ENCODE measurements at places on chromosomes 12 and 14.

DNA sequence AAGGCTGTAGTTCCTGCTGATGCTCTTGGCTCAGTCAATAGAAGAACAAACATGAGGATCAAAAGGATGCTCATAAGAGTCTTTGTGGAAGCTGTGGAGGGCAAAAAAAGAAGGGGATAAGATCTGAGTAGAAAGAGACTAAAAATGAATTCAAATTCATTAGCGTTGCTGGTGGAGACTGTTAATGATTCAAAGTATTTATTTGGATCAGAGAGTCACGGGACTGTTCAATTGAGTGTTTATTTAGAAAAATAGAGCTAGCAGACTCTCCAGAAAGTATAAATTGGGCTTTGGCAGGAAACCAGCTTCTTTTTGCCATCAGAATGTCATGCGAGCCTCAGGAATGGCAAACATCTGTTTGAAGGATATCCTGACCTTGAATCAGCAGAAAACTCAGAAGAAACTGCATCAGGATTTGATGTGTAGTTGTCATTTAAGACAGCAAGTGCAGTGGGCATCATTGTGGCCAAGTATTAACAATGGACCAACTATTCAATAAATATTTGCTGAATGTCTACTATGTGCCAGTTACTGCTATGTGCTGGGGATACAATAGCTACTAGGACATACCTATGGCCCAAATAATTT lies 126.4 kb downstream of the TBC1D30 start:
- DNase-seq: no peak

DNA sequence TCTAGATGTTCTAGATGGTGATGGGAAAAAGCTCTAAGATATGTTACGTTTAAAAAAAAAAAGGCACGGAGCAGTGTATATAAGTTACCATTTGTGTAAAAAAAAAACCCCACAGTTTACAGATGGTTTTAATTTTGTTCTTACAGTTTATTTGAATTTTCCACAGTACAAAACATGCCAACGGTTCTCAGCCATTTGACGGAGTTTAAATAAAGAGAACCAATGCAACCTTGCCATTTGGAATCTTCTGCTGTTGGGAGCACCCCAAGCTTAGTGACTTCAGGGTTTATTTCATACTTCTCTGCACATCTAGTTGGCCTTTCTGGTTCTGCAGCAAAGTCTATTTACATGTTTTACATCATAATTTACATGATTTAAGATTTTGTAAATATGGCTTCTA lies 7.7 kb upstream of the HPD start:
- no peak for DNase-seq

DNA sequence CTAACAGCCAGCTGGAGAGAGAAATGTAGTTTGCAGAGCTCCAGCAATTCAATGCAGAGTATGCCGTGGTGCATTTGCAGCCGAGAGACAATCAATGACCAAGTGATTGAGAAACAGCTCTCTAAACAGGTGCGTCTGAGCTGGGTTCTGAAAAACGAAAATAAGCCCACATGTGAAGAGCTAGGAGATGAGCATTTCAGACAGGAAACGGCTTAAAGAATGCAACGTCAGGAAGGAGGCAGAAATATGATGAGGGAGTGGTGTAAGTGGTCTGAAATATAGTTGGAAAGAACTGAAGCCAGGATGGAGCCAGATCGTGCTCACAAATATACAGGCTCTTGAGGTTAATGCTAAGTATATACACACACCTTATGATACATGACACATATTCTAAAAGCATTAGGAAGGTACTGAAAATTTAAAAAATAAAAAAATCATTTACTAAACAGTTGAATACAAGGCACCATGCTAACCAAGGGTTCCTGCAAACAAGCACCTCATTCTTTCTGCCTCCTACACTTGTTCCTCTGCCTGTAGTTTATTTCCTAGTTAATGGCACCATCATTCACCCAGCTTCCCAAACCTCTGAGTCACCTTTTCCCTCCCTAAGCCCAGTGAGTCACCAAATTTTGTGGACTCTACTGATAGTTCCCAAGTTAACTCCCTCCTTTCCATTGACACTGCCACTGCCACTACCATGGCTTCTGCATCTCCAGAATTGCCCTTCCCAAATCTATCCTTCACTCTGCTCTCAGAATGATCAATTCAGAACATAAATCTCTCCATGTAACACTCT lies 2.3 kb upstream of the GARIN2 start:
- DNase-seq: no peak

- no peak for DNase-seq
These were observed 30.1 kb upstream of the PWP1 start for GRCh38 chr12:107655281-107656065.

DNA sequence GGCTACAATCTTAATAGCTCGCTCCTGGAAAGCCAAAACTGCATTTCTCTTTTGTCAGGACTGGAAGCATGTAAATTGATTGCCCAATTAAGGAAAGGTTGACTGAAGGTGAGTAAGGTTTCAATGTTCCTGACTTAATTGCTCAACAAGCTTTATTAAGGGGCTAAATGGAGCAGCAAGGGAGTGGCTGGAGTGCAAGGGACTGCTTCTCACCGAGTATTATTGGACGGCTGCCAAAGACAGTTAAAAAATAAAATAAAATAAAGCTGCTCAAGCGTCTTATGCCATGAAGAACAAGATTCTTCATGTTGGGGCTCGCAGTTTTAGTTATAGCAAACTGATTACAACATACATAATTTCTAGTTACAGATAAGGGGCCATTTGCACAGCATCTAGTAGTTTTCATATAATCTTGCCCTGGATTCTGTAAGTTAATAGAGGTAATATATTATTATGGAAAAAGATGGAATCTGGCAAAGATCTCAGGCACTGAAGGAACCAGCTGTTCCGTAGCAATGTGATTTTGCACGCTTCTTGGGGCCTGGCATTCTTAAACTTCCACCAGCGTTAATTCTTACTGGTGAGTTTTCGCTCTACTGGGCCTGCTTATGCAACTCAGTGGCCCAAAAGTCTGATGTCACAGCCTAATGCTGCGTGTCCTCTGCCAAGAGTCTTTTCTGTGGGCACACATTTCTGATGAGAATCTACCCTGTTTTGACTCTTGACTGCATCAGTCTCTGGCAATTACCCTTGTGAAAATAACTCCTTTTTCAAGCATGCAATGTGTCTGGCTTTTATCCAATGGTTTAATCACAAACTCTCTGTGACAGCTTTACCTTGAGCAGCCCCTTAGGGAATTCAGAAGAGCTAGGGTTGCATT lies 108.5 kb downstream of the SLC38A1 start:
- peak; percentile 92 for DNase-seq

DNA sequence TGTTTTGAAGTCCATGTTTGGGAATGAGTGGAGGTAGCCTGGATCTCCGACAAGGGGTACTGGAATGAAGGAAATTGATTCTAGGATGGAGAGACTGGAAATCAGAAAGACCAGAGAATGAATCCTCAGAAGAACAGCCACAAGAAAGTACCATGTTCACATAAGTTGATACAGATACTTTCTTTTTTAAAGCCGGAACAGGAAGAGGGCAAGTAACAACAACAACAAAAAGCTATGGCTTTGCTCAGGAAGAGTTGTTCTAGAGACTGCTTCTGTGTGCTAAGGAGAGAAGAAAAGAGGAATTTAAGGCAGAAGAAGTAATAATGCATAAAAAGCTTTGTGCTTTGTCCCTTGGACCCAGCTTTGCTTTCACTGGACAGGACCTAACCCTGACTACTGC lies 6.2 kb downstream of the TC2N start:
- no peak for DNase-seq

GRCh38 chr14:30005114-30005808 lies 77.6 kb upstream of the PRKD1 start:
- peak; percentile 22 for DNase-seq

GRCh38 chr12:66409195-66409871 lies 107.0 kb downstream of the HELB start:
- DNase-seq: peak; percentile 8

- DNase-seq: no peak
These were observed 1.4 kb upstream of the GARIN2 start for GRCh38 chr14:67187826-67188225.

- no peak for DNase-seq
These were observed 64.9 kb downstream of the PRKCH start for GRCh38 chr14:61386173-61386772.

DNA sequence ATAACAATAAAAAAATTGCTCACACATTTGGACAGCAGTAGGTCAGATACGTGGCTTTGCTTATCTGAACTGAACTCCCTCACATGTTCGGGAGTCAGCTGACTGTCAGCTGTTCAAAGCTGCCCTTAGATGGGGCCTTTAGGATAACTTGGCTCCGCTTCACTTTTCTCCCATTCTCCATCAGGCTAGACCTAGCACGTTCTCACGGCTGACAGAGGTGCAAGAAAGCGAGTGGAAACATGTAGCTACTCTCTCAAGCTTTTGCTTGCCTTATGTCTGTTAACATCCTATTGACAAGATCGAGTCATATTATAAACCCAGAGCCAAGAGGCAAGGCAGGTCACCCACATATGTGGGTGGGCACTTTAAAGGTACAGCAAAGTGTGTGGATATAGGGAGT lies 112.0 kb upstream of the PDZRN4 start:
- DNase-seq: no peak

GRCh38 chr12:71333418-71333817 lies 106.2 kb upstream of the LGR5 start:
- no peak for DNase-seq

DNA sequence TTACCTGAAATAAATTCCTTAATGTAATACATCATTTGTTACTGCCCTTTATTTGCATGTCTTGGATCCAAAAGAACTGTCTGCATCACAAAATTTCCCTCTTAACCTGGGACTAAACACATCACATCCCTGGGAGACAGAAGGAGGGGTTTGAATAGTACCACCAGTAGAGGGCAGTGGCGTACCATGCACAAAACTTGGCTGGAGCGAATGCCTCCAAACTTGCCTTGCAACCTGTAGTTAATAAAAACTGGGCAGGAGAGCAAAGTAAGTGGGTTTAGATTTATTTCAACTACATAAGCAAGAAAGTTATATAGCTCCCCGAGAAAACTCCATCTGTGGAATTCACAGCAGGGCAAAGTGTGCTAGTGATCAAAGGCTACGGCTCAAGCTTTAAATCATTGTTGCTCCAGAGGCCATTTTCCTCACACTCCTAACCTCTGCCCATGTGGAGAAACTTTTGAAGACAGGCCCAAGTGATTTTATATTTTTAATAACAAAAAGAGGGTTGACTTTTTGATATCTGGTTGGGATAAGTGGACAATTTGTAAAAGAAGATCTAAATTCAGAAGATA lies 1176.7 kb upstream of the SEL1L start:
- DNase-seq: peak; percentile 5

DNA sequence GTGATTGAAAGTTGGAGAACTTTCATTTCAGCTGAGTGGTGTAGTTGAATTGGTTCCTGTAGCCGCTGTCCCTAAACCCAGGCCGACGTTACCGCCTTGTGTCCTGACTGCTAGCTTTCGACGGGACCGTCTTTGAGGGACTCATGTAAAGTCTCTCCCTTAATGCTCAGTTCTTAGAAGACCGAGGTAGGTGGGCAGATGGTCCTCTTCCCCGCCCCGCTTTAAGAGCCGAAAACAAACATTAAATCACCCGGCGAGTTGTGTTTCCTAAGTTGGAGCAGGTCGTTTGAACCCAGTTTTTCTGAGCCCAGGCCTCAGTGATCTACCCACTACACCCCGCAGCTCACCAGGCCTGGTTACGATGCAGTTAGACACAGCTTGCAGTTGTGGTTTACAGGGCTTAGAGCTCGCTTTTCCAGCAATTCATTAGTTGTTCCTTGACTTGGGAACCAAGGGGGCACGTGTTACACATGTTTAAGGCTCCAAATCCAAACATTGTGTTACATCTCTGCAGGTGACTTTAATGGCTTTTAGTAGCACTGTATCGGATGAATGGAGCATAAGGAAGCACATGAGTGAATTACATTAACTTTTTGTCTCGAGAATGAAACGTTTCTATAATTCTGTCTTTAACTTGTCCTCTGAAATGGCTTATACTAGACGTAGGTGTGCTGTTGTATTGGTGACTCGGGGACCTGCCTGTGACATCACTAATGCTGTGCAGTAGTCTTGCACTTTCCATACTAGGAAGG lies 790 bp downstream of the NEDD1 start:
- DNase-seq: peak; percentile 7

DNA sequence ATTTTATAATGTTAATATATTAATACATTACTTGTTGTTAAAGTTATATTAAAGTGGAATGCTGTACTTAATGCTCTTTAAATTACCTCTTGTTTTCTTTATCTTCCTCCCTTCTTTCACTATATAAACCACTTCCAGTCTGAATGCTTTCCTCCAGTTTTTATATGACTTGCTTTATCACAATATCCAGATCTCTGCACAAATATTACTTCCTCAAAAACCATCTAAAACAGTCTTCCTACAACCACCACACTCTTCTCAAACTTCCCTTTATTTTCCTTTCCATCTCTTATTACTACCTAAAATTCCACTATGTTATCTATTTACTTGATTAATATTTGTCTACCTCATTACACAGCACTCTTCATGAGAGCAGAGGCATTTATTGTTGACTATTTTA lies 956.6 kb downstream of the LRFN5 start:
- DNase-seq: no peak

- no peak for DNase-seq
These were observed 140.1 kb upstream of the CPSF6 start for GRCh38 chr12:69099201-69099837.

DNA sequence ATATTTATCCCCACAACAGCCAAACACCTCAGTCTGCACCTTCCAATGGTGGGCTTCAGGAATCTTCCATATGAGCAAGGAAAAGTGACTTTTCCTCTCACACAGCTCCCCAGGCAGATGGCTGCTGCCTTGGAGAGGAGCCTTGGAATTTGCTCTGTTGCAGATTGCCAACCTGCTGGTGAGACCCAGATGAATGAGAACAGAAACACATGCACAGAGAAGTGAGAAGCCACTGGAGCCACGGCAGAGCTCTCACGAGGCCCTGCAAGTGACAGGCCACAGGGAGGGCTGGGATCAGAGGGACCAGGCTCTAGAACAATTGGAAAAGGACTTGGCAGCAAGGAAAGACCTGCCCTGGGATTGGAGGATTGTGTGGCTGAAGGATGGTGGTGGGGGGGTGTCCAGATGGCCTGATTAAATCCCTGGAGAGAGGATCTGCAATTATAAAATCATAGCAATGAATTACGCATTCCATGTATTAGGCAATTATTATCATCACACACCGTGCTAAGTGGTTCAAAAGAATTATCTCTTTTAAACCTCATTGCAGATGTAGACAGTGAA lies 84.9 kb upstream of the PWP1 start:
- no peak for DNase-seq
